ENCODE measurements at places on chromosomes 3 and 15.

GRCh38 chr3:13710251-13710650, 161.3 kb downstream of the FBLN2 start:
- DNase-seq: no peak

DNA sequence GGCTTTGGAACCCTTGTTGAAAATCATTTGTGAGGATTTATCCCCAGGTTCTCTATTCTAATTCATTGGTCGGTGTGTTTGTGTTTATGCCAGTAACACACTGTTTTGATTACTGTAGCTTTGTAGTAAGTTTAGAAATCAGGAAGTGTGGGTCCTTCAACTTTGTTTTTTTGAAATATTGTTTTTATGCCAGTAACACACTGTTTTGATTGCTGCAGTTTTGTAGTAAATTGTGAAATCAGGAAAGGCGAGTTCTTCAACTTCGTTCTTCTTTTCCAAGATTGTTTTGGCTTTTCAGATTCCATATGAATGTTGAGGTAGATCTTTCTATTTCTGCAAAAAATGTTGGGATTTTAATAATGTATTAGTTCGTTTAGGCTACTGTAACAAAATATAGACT, 314.6 kb downstream of the RPLP1 start:
- no peak for DNase-seq

DNA sequence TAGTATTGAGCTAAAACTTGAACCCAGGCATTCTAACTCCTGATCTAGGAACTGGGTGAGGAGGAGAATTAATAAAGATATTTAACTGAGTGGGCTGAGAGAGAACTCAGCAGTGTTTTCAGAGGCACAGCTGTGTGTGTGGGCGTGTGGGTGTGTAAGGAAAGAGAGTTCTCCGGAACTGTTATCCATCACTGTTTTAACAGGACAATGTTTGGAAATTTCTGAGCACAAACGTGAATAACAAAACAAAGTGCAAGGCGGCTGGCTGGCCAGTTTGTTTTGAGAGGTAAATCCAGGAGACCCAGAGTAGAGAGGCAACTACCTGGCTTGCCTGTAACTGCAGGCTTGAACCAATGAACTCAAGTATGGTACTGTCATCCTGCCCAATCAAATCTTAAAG, 5.0 kb upstream of the PTPN9 start:
- no peak for DNase-seq

DNA sequence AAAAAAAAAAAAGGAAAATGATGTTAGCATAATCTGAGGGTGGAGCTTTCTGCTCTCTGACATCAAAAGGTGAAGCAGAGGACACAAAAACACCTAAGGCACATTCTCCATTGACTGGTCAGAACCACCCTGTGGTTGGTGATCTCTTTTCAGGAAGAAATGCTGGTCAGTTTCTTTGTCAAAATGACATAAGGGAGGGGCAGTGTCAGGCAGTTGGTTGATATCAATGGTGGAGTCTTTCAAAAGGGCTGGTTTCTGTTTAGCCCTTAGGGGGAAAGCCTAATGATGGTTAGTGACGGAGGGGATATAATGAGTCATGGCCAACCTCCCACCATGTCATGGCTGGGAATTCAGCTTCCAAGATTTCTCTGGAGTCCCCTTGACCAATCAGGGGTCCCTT, 185.9 kb upstream of the GBE1 start:
- no peak for DNase-seq

DNA sequence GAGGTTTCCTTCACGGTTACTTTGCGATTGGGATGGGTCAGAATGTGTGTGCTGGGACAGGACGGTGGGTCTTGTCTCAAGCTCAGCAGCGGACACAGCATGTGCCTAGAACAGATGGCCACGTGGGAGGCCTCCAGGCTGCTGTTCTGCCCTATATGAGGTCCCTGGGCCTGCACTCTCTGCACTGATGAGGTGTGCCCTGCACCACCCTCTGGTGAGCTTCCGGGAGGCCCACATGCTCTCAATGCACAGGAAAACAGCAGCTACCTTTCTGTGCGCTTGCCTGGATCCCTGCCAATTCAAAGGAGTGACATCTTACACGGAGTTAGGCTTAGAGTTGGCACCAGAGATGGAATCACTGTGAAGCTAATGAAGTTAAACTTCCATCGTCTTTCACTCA, 59.8 kb downstream of the BOC start:
- DNase-seq: no peak

DNA sequence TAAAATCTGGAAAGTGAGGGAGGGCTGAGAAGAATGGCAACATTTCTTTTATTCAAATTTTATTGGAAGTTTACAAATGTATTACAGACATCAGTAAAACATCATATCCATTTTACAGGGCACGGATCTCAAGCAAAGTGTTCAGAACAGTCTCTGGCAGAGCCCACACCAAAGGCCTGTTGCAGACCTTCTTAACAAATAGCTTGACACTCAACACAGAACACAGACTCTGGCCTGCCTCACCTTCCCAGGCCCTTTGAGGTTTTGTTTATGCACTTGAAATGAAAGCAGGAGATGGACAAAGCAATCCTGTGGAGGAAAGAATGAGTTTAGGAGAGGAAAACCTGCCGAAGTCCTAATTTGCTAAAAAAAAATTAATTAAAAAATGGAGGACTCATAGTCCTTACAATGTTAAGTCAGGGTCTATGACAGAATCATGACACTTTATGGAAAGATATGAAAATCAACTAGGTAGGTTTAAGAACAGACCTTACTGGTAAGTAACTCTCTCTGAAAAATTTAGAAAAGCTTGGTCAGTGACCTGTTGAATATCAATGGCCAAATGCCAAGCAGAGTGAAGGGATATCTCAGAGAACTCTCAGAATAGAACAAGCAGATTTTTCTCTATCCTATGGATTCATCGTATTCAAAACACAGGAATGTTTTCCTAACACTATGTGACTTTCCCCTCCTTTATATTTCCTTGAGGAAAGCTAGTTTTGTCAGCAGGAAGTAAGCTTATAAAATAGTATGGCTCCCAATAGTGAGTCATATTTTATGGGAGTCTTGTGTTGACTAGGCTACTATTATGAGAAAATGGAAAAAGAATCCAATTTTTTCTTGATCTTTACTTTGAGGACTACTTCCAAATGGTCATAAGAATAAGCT, 70.8 kb upstream of the PSMD6 start:
- no peak for DNase-seq

- DNase-seq: no peak
Observed at GRCh38 chr15:98226578-98226977, 266.1 kb downstream of the ARRDC4 start.

Data from lung (tissue), 17 donors.